ENCODE measurements at places on chromosomes 4 and X.

GRCh38 chr4:1183985-1184773 is 11.8 kb upstream of the SPON2 start:
- no peak for DNase-seq

- DNase-seq = no peak
Observed at GRCh38 chr4:86280246-86280645, 79.6 kb downstream of the MAPK10 start.

GRCh38 chr4:39335566-39335965 is 30.6 kb downstream of the RFC1 start:
- DNase-seq = no peak

DNA sequence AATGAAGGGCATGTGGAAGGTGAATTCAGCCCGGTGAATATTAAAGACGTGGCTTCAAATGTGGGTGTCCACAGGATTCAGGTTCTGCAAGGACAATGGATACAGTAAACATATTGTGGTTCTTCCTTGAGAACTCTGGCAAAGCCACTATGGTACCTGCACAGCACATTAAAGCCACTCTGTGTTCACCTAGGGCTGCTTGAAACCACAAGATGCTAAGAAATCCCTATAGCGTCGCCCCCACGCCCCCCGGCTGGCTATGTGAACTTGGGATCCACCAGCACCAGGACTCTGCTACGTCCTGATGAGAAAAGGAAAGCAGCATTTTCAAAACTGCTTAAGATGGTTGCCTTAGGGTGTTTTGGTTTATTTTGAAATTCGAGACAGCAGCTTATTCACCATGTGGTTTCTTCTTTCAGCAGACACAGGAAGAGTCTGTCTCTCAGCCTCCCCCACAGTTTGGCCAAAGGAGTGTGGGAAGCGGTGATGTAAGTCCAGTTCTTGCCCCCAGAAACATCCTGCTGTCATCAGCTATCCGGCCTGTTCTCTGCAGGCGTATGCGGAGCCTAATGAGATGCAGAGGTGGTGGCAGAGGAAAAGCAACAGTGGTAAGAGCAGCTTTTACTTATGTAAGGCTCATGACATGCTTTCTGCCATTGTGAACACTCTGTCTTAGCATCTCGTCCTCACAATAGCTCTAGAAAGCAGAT is 111.5 kb downstream of the AFAP1 start:
- DNase-seq = no peak

DNA sequence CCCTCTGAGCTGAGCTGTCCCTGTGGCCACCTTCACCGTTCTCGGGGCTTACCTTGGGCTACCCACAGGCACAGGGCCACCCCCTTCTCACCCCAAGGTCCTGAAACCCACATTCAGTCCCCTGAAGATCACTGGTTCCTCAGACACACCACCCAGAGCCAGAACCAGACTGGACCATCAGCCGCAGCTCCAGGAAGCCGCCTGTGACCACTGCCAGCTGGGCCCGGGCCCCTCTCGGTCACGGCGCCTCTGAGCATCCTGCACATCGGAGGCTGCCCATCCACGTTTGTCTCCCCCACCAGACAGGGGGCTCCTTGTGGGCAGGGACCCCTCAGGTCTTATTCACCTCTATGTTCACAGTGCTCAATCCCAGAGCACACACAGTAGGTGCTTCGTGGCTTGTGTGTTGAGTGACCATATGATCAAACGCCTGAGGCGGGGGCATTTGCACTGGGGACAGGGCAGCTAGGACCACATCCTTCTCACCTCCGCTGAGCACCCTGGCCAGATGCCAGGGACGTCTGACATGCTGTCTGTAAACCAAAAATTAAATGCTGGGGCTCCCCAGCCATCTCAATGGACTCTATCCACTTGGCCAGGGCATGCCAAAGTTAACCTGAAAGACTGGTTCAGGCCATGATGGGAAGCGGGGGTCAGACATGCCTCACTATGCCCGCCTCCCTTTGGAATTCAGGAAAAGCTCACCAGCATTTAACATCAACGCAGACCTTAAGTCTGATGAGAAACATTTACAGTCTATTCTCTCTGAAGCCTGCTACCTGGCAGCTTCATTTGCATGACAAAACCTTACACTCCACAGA is 109.4 kb upstream of the AFAP1 start:
- DNase-seq = no peak

DNA sequence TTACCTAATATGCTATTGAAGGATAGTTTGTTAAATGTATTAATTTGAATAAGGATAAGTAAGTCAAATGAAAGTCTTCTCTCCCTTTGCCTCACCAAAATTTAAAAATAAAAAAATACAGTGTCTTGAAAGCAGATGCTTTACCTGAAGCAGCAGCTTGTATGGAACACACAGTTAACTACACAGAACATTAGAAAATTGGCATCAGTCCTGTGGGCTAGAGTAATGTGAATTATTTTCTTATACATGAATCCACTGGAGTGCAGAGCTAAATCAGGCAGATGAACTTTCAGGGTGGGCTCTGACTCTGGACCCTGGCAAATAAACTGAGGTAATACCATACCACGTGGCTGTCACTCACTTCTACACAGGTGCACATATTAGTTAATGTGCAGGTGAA is 348.0 kb downstream of the FSTL5 start:
- no peak for DNase-seq
